Stimulated activated CD8-positive, alpha-beta memory T cell treated with anti-CD3 and anti-CD28 coated beads, Interleukin-7, amount 100 ng/mL, for 4 hours (primary cell): ENCODE measurements at places on chromosomes 5 and 9.

DNA sequence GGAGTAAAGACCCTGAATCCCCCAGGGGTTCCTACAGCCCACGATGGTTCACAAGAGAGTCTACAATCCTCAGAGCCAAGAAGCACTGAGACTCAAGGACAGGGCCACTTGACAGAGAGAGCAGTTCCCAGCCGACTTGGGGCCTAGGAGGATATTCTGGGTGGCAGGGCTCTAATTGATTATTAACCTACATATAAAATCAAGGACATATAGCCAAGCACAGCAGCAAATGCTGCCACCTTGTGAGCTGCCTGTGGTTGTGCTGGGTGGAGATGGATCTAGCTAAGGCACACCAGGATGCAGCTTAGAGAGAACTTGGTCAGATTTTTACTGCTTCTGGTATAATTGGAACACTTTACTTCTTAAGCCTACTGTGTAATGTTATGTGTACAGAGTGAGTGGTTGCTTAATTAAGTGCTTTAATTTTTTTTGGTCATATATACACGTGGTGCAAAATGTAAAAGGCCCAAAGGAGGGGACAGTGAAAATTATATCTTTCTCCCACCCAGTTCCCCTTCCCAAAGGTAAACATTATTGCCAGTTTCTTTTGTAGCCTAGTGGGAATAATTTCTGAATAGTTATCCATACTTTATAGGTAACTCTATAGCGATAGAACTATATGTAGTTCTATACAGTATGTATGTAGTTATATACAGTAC is 78.8 kb downstream of the F2RL2 start:
- peak; percentile 24 for DNase-seq

DNA sequence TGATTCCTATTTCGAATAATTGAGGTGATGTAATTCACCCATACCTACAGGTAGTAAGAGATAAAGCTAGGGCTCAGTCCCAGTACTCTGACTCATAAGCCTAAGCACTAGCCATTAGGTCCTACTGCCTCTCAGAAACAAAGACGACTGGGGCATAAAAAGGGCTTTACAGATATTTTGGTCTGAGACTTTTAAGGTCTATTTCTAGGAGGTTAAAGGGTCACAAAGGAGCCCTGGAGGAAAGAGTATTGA is 69.8 kb downstream of the SGCD start:
- no peak for DNase-seq

GRCh38 chr5:32355686-32356085 is 42.9 kb upstream of the MTMR12 start:
- no peak for DNase-seq

GRCh38 chr9:91503673-91504081 is 80.0 kb upstream of the NFIL3 start:
- DNase-seq: no peak

DNA sequence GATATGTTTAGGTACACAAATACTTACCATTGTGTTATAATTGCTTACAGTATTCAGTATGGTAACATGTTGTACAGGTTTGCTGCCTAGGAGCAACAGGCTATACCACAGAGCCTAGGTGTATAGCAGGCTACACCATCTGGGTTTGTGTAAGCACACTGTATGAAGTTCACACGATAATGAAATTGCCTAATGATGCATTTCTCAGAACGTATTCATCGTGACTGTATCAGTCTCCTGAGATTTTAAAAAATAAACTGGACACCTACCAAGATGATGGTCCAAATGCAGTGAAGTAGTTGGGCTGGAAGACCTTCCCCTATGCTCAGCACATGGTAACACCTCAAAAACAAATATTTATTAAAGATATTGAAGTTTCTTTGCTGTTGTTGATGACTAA is 103.3 kb upstream of the NFIB start:
- no peak for DNase-seq

DNA sequence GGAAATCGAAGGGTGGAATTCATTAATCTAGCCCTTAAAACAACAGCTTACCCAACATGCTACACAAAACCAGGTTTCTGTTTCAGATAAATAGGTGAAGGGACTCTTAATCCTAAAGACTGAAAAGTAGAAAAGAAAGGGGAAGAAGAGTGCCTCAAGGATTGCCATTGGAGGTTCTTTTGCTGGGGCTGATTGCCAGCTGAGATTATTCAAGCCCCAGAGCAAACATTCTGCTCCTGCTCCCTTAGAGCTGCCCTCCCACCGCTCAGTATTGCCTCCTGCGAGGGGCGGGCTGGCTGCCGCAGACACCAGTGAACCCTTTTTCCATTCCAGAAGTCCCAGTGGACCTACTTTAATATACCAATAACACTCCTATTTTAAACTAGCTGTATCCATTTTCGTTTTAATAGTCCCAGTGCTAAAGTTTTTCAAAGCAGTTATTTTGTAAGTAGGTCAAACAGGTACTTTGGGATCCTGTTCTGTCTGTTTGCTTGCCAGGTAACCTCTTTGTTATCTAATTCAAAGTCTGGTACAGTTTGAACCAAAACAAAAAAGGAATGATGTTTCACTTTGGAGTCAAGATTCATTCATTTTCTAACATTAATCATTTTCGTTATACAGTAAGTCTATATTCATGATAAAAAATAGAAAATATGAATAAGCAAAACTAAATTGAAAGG is 38.6 kb downstream of the HMGCS1 start:
- DNase-seq: no peak

- DNase-seq: no peak
These were observed 54.5 kb downstream of the ELL2 start for GRCh38 chr5:95907067-95907705.

GRCh38 chr9:137524981-137525317 is 25.3 kb downstream of the PNPLA7 start:
- no peak for DNase-seq

GRCh38 chr9:89873801-89874200 is 269.0 kb downstream of the GADD45G start:
- no peak for DNase-seq

DNA sequence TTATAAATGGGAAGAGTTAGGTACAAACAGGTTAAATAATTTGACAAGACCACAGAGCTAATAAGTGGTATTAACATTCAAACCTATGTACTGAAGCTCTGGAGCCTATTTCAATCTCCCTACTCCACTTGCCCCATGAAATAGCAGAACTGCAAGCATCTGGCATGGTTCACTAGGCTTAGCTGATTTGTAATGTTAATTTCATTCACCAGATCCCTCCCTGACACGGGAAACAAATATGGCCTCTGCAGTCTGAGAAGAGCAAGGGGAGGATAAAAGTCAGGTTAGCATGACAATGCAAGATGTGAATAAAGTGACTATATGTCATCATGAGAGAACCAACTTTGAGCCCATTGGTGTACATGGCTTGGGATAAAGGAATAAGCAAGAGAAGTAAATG is 428.8 kb downstream of the BRINP1 start:
- DNase-seq: no peak

- DNase-seq: no peak
These were observed 7.8 kb downstream of the LCP2 start for GRCh38 chr5:170289764-170290163.

GRCh38 chr5:95520206-95520605 is 34.6 kb downstream of the SKIC3 start:
- DNase-seq: no peak

GRCh38 chr5:91049800-91050199 is 333.3 kb downstream of the ARRDC3 start:
- no peak for DNase-seq

DNA sequence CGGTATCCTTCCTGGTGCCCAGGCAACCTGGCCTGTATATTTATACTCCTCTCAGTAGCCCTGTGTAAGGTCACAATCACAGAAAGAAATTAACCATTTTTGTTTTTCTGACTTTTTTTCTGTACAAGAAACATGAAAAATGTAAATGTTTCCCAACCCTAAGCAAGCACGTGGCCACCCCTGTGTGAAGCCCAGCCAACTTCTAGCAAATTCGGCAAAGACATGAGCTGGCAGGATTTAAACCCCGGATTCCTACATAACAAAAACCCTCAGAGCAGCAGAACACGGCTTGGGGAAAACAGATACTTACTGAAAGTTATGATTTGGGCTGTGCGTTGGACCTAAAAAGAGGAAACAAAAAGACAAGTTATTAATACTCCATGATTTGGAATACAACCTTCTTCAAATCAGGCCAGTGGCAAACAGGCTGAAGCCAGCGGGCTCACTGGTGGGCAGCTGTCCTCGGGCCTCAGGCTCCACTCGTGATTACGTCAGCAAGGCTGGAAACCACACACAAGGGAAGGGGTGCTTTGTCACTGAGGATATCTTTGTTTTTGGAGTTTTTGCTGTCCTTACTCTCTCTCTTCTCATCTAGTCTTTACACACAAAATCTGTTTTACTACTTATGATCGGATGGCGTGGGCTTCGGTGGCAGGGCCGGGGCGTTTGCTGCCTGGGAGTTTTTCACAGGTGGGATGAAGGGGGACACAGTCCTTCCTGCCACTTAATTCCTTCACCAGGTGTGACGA is 194.1 kb downstream of the ROR2 start:
- no peak for DNase-seq

GRCh38 chr5:154627698-154628678 is 127.2 kb upstream of the LARP1 start:
- no peak for DNase-seq

- DNase-seq: no peak
These were observed 66.9 kb upstream of the SLIT3 start for GRCh38 chr5:169367861-169368260.

DNA sequence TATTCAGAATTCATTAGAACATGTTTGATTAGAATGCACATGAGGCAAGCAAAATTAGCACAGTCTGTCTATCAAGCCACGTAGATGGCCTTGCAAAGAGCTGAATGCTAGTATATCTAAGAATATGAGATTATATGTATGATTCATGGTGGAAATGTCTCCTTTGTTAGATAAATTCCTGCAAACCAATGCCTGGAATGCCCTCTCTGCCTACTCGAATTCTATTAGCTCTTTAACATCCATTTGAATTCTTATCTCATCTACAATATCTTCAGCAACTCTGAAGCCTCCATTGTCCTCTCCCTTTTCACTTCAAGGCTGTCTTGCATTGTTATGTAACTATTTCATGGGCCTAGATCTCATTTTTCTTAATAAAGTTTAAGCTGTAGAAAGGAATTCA is 205.5 kb downstream of the TMC1 start:
- no peak for DNase-seq

GRCh38 chr5:130992621-130993020 is 172.4 kb downstream of the HINT1 start:
- no peak for DNase-seq

DNA sequence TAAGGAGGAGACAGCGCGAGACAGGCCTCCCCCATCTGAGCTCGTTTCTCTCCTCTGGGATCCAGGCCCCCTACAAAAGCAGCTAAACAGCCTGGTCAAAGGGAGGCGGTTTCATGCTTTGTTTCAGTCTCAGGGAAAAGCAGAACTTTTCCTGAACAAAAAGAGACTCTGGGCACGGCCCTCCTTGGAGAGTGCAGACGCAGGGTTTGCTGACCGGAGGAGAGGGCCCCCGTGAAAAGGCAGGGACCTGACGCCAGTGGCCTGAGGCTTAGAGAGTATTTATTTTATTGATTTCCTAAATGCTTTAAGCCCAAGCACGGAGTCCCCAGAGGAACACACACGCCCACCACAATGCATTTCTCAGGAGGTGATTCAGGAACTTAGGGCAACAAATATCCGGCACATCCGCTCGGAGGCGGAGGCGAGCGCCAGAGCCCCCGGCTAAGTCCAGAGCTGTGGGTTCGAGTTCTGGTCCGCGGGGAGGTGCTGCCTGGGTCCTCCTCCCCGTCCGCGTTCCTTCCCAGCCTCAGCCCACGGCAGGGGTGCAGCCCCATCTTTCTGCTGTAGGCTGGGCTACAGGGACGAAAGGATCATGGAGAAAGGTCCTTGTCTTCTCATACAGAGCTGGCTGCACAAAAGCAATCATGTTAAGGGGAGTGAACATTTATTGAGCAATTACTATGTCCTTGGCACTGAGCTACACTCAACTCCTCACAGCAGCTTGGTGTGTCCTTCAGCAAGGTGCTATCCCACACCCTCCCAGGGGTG is 40.0 kb downstream of the PTGES start:
- no peak for DNase-seq

GRCh38 chr9:23630488-23630887 is 195.6 kb downstream of the ELAVL2 start:
- DNase-seq: no peak

DNA sequence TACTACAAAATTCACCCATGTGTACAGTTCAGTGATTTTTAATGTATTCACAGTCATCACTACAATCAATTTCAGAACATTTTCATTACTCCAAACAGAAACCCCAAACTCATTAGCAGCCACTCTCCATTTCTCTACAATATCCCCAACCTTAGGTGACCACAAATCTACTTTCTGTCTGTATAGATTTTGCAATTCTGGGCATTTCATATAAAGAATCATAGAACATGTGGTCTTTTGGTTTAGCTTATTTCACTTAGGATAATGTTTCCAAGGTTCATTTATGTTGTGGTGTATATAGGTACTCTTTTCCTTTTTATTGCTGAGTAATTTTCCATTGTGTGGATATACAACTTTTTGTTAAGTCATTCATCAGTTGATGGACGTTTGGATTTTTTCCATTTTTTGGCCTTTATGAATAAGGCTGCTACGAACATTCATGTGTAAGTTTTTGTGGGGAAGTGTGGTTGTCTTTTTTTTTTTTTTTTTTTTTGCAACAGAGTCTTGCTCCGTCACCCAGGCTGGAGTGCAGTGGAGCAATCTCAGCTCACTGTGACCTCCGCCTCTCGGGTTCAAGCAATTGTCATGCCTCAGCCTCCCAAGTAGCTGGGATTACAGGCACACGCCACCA is 54.5 kb downstream of the DOCK8 start:
- no peak for DNase-seq

- DNase-seq: no peak
These were observed 342.4 kb downstream of the RASEF start for GRCh38 chr9:82720515-82720914.

- DNase-seq: no peak
These were observed 109.8 kb upstream of the NMUR2 start for GRCh38 chr5:152514827-152515397.

DNA sequence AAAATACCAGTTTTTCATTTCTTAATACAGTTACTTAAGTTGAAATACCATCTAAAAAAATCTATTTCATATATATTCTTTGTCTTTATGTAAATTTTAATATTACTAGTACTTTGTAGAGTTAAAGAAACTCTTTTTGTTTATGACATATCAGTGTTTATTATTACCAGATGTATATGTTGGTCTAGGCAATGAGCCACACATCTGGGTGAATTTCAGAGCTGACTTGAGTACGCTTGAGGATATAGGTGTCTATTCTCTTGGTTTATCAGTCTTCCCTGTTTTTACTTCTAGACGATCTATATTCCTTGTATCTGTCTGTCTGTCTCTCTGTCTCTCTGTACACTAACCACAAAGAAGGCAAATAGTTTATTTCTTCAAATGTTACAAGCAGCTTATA is 2.9 kb downstream of the SMAD5 start:
- no peak for DNase-seq

GRCh38 chr9:32820322-32820721 is 37.0 kb downstream of the TMEM215 start:
- no peak for DNase-seq

DNA sequence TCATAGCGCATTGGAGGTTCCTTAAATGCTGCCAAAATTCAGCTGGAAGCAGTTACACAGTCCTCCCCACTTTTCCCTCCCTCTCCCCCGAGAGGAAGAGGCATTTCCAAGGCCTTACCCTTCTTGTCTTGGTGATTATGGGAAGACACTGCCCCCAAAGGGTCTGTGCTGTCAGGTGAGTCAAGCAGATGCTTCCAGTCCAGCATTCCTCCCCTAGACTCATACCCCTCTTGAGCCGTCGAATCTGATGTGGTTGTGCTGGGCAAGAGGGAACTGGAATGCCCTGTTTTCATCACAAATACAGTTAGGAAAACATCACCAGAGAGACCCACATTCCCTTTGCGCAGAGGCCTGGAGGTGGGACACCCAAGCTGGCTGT is 107.2 kb downstream of the SEMA6A start:
- DNase-seq: no peak
